ENCODE measurements at places on chromosomes 1 and 21.

DNA sequence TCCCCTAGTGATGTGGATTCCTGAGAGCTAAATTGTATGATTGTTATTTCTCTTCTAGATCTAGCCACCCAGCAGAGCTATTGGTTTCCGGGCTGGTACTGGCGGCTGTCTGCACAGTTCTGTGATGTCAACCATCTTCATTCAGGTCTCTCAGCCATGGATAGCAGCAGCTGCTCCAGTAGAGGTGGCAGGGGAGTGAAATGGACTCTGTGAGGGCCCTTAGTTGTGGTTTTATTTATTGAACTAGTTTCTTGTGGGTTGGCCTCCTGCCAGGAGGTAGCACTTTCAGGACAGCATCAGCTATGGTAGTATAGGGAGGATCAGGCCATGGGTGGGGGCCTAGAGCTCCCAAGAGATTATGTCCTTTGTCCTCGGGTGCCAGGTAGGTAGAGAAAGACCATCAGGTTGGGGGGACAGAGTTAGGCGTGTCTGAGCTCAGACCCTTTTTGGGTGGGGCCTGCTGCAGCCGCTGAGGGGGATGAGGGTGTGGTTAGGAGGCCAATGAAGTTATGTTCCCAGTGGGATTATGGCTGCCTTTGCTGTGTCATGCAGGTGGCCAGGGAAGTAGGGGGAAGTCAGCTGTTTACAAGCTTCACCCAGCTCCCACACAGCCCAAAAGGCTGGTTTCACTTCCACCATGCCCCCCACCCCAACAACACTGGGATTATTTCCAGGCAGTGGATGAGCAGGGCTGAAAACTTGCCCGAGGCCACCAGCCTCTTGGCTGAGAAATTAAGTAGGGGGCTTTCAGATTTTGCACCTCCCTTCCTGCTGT is 55.1 kb upstream of the RGS4 start:
- DNase-seq, result peak; percentile 44

DNA sequence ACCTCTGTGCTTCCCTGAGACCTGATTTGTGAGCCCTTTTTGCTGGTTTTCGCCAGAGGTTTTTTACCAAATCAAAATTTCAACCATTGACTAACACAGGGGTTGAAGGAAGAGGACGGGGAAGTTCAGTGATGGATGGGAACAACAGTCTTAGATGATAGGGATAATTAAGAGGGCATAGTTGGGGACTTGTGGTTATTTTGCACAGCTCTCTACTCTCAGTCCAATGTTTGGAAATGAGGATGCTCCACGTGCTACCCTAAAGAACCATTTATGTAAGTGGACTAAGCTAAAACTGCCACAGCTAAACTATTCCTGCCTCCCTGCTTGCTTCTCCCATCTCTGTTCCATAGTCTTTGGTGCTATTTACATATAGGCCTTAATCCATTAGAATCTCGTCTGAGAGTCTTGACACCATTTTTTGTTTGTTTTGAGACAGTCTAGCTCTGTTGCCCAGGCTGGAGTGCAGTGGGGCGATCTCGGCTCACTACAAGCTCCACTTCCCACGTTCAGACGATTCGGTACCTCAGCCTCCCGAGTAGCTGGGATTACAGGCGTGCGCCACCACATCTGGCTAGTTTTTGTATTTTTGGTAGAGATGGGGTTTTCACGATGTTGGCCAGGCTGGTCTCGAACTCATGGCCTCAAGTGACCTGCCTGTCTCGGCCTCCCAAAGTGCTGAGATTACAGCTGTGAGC is 684 bp upstream of the MCL1 start:
- DNase-seq, result no peak

- DNase-seq, result no peak
Measured at GRCh38 chr1:230611878-230612235, 30.4 kb upstream of the COG2 start.

DNA sequence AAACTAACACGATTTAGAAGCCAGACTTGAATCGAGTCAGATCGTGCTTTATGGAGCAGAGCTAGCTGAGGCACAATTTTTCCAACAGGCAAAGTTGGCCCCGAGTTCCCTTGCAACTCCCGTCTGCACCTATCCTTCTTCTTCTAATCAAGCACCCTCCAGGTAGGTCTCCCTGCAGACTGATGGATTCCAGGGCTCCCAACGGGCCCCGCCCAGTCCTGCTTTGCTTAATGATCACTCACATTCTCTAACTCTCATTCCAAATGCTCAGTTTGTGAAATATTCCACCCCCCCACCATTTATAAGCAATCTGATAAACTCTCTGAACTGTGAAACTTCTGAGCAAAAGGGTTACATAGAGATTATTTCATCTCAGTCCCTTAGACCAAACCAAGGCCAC is 119.6 kb downstream of the SLC30A10 start:
- no peak for DNase-seq

- no peak for DNase-seq
Measured at GRCh38 chr1:243701872-243702271, 148.2 kb downstream of the AKT3 start.

DNA sequence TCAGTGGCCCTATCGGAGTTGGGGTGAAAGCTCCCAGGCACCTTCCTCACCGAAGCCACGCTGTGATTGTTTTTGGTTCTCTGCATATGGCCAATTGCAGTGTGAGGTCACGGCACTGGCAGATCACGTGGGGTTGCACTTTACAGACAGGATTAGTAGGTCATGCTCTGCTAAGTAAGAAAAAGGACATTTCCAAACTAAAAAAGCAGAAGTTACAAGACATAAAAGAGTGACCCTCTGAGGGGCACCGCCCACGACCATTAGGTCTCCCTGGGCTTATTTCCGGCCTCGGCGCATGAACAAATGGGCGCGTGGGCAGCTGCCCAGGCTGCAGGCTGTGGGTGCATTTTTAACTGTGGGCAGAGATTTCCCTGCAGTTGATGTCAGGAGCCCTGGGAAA is 2.0 kb downstream of the CAPN9 start:
- DNase-seq, result peak; percentile 9

GRCh38 chr1:232686346-232686745 is 56.4 kb upstream of the SIPA1L2 start:
- no peak for DNase-seq

GRCh38 chr1:159188375-159188788 is 16.3 kb upstream of the ACKR1 start:
- peak; percentile 61 for DNase-seq

- DNase-seq, result no peak
Measured at GRCh38 chr1:202249846-202250245, 56.2 kb downstream of the LGR6 start.

DNA sequence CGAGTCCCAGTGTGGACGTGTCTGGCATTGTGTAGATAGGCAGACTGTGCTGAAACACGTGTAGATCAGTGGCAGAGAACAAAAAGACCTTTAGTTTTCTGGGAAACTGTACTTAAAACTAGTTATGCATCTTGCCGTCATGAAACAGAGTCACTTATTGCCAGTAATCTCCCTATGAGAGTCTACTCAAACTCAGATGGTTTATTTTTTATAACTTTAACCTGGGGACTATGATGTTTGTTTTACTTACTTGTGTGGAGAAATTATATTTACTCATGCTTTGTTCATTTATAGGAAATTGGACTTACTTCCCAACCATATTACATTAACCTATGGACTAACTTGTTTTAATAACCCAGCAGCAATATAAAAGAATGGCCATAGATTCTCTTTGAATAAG is 54.1 kb upstream of the ABCG1 start:
- no peak for DNase-seq

All from GM12865 (cell line).